ENCODE measurements at places on chromosomes 2 and 18. TPM values are rescaled to one million over a fixed set of nuclear protein-coding genes. Genes with fewer than 3 reads are reported as not detected.

Gene LHCGR
- total RNA-seq: 0.40 TPM

Gene PRSS56
- not detected for total RNA-seq

Gene DSC3
- 2.1 TPM for total RNA-seq

Gene MAPK4
- 2.5 TPM for total RNA-seq

DNA sequence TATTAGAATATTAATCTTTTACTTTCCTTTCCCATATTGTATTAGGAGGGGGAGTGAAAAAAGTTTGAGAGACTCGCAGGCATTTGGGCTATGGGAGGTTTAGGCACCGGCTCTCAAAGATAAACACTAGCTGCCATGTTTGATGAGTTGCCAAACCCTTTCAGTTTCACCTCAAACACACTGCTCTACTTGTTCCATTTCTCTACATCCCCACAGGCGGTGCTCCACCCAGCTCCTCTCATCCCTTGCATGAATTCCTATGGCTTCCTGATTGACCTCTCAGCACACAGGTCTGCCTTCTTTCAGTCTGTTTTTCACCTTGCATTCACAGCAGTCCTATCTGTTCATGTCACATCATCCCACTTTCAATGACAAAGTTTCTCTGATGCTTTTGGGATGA is 65.7 kb downstream of the MEP1B start:
- no peak for DNase-seq

DNA sequence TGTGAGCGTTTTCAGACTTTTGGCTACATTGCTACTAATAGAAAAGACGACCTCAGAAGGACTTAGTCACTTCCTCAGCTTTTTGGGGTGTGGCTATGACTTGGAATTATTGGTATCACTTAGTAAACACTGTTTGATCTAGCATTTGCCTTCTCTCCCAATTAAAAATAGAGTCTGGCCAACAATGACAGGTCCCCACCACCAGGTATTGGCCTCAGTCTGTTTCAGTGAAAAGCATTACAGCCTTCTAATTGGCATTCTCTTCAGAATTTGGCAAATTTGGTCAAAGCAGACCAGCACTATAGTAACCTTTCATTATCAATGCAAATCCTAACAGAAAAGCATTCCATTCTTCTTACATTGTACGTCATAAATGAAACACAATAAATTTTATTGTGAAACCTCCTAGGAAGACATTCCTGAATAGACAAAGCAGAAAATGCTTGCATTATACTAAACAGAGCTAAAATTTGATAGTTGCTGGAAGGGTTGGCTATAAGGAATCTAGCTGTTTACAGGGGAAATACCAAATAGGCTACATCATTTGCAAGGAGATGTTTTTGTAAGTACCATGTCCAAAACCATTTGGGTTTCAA is 613.9 kb downstream of the IRS1 start:
- DNase-seq: peak; percentile 80

- DNase-seq: no peak
These were observed 63.2 kb downstream of the ASB1 start for GRCh38 chr2:238489896-238490295.

- no peak for DNase-seq
These were observed 4.5 kb downstream of the NBEAL1 start for GRCh38 chr2:203019142-203019541.

DNA sequence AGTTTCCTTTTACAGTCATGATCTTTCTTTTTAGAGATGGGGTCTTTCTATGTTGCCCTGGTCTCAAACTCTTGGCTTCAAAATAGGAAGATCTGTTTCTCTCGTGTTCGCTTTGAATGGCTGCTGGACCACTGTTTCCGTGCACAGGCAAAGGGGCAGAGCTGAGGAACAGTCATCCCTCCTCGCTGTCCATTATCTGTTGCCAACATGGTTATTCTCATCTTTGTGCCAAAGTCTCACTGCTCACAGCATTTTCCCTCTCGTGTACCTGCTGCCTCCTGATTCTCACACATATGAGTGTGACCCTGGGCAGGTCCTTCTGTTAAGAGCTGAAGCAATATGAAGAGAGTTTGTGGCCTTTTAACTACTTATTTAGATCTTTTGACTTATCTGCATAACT is 28.0 kb upstream of the CCNYL1 start:
- DNase-seq: peak; percentile 42

DNA sequence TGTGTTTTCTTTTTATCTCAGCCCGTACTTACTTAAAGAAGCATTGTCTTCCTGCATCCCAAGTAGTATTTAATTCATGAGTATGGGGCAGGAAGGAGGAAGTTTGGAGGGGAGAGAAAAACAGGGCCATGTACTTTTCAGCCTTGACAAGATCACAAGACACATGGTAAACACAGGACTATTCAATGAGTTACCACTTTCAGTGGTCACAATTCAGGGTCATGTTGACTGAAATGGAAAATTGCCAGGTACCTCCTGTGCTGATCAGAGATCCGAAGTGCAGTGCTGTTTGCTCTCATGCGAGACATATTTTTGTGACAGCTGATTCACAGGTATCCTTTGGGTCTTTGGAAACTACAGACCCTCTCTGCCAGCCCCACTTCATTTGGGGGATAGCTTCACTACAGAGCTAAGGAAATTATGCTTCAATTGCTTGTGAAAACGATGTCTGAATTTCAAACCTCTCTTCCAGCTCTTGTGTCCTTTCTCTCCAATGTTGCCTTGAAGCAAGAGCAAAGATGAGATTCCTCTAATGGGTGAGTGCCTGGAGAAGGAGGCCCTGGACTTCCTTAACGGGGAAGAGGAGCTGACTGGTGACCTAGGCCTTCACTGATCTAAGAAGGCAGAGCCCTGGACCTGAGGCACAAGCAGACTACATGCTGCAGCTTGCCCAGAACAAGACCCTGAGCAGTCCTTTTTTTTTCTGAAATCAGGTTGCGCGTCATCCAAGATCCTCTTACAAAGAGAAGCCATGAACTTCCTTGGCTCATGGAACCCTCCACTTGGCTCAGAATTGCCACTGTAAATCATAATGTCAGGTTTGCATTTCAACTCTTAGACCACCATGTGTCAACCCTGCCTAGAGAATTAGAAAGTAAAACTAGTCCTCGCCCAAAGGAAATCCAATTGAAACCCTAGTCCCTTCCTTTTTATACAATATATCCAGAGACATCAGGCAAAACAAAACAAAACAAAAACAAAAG is 44.1 kb downstream of the EVA1A start:
- no peak for DNase-seq

- DNase-seq: no peak
These were observed 10.1 kb downstream of the BZW1 start for GRCh38 chr2:200821686-200822245.

DNA sequence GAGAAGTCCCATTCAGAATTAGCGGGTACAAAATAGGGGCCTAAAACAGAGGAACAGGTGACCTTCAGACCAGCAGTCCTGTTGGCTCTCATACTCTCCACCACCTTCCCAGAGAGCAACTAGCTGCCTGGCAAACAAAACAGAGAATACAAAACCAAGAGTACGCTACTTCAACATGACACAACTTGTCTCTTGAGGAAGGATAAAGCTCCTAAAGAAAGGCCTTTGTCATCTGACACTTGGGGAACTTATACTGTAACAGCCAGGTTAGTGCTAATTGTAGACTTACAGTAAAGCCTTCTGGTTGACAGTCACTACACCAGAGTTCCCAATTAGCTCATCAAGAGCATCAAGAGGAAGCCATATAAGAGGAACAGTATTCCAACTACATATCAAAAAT is 282.1 kb upstream of the NT5C1B start:
- DNase-seq: no peak
